ENCODE measurements at places on chromosomes 2 and 18.

GRCh38 chr18:3667255-3668137, 217.5 kb downstream of the TGIF1 start:
- peaks cover 35% of the 10 kb centered on the region for H3K4me1 ChIP-seq
- no peak for DNase-seq
- no peak overlapping the region for H3K4me3 ChIP-seq
- peaks cover under 1% of the 10 kb centered on the region for H3K36me3 ChIP-seq

DNA sequence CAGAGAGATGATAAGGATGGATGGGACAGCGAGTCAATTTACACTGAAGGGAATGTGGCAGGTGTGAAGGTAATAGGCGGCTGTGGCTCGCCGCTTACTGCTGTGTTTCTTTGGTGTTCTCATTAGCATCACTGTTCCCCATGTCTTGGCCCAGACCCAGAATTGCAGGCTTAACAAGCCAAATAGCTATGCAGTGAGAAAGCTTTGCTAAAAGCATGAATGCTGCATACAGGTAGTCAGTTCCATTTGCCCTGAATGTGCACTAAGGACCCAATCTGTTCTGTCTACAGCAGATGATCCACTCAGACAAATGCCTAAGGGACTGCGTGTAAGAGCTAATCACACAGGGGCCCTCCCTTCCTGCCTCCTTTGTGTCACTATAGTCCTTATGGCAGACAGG, 262.6 kb downstream of the DCDC2C start:
- no peak overlapping the region for H3K27ac ChIP-seq
- H3K27me3 ChIP-seq, result peaks cover 2% of the 10 kb centered on the region
- peaks cover 11% of the 10 kb centered on the region for H3K4me1 ChIP-seq

GRCh38 chr18:42028247-42028832, 73.3 kb downstream of the PIK3C3 start:
- no peak for DNase-seq
- no peaks in the 10 kb centered on the region for H3K4me1 ChIP-seq
- H3K27me3 ChIP-seq, result no peaks in the 10 kb centered on the region
- H3K4me3 ChIP-seq, result no peak overlapping the region
- H3K36me3 ChIP-seq, result peaks cover 16% of the 10 kb centered on the region

DNA sequence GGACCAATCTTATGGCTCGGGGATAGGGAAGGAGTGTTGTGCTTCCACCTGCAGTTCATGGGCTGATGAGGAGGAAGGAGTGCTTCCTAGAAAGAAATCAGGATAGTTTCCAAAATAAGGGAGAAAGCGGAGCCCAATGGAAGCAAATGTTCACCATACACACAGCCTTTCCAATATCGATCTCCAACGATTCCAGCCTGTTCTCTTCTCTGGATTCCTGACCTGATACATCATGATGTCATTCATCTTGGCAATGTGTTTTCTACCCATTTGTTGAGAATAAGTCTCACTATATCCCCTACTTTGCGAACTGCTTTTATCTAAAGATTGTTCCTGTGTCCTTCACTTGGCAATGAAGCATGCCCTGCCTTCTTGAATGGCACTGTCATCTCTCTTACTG, 205.3 kb upstream of the SIX2 start:
- H3K27me3 ChIP-seq, result peaks cover 7% of the 10 kb centered on the region
- no peaks in the 10 kb centered on the region for H3K4me1 ChIP-seq
- no peaks in the 10 kb centered on the region for H3K36me3 ChIP-seq
- no peak overlapping the region for H3K4me3 ChIP-seq

DNA sequence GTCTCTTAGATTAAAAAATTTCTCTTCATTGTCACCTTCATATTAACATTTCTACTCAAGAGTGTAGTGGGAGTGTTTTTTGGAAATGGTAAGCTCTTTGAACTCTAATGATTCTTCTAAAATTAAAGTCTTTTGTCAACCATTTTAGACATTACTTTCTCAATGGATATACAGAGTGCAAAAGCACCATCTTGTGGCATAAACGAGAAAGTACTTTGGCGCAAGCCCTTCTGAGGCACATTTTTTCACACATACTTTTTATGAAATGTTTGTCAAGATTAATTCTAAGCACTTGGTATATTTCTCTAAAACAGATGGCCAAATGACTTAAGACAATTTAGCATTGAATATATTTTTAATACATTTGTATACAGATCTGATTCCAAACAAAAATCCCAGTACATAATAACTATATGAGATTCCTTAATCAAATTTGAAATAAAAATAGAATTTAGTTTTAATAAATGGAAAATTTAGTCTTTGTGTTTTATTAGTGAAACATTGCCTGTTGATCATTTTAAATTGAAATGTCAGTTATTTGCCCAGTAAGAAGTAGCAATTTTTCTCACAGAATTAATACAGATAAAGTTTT, 63.3 kb upstream of the GALNT5 start:
- no peaks in the 10 kb centered on the region for H3K36me3 ChIP-seq
- H3K4me3 ChIP-seq, result no peak overlapping the region
- no peak overlapping the region for H3K27ac ChIP-seq
- DNase-seq, result no peak
- H3K4me1 ChIP-seq, result peaks cover 4% of the 10 kb centered on the region

GRCh38 chr2:720842-721241, 43.6 kb upstream of the TMEM18 start:
- DNase-seq, result no peak
- peaks cover 51% of the 10 kb centered on the region for H3K27me3 ChIP-seq
- H3K4me3 ChIP-seq, result no peak overlapping the region

DNA sequence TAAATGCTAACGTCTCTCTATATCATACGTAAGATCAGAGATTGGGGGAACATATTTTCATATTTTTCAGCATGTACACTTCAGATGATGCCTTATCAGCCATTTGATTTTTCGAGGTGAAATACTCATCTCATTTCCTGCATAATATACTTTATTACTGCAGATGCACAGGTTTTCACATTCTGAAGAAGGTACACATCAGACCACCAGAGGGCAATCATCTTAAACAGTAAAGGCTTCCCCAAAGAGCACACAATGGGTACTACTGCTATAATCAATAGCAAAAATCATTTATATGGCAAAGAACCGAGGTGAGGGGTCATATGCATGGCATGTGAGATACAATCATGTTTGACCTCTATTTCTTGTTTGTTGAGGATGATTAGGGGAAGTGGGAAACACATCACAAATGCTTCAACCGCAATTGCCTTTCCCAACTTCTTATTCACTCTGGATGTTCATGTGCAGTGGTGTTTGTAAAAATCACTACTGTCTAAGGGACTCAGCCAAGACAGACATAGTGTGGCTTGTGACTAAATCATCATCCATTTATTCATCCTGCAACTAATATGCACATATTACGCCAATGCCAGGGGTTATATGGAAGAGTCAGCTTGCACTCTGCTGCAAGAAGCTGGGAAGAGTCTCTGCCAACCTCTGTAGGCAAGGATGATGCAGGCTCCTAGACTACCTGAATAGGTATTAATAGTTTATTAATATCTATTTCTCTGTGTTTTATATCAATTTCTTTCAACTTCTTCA, 118.7 kb downstream of the EPB41L3 start:
- H3K27me3 ChIP-seq, result no peaks in the 10 kb centered on the region
- H3K4me1 ChIP-seq, result no peaks in the 10 kb centered on the region
- peaks cover 7% of the 10 kb centered on the region for H3K36me3 ChIP-seq
- DNase-seq, result no peak

GRCh38 chr2:181836583-181836982, 54.9 kb upstream of the ITPRID2 start:
- no peak for DNase-seq
- no peak overlapping the region for H3K27ac ChIP-seq
- H3K36me3 ChIP-seq, result no peaks in the 10 kb centered on the region
- peaks cover 4% of the 10 kb centered on the region for H3K27me3 ChIP-seq
- no peak overlapping the region for H3K4me3 ChIP-seq
- H3K4me1 ChIP-seq, result no peaks in the 10 kb centered on the region

DNA sequence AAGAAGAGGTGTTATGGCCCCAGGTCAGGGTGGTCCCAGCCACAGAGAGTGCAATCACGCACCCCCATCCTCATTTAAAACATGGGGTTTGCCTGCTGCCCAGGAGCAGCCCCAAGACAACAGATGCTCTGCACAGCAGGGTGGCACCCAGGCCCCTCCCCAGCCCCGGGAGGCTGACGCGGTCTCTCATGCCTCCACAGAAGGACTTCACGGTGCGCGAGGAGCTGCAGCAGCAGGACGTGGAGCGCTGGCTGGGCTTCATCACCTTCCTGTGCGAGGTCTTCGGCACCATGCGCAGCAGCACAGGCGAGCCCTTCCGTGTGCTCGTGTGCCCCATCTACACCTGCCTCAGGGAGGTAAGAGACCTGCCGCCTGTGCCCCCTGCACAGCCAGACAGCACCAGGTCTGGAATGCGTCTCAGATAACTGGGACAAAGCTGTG, 133.7 kb downstream of the SMAD7 start:
- no peak overlapping the region for H3K27ac ChIP-seq
- peaks cover 19% of the 10 kb centered on the region for H3K36me3 ChIP-seq
- H3K27me3 ChIP-seq, result no peaks in the 10 kb centered on the region
- peaks cover 12% of the 10 kb centered on the region for H3K4me1 ChIP-seq
- no peak overlapping the region for H3K4me3 ChIP-seq

DNA sequence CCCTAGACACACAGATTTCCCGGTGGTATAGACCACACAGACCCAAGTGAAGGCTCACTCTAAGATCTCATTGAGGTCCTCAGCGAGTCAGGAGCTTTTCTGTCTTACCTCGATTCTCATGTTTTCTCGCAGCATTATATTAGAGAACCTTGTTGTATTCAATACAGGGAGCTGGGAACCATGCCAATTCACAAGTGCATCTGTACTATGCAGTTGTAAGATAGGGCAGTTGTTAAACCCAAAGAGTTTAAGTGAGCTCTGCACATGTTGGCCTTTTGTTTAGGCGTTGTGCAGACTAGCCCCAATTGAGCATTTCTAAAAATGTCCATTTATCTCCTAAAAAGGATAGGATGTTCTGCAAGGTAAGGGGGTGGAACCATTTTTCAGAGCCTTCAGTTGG, 59.6 kb downstream of the FEZ2 start:
- H3K4me1 ChIP-seq, result no peaks in the 10 kb centered on the region
- DNase-seq, result no peak
- H3K4me3 ChIP-seq, result no peak overlapping the region
- no peaks in the 10 kb centered on the region for H3K27me3 ChIP-seq
- H3K36me3 ChIP-seq, result peaks cover 17% of the 10 kb centered on the region
- H3K27ac ChIP-seq, result no peak overlapping the region
